ENCODE measurements at places on chromosomes 4 and X. TPM values are rescaled to one million over a fixed set of nuclear protein-coding genes. Genes with fewer than 3 reads are reported as not detected.

- no peak for DNase-seq
These were observed 53.9 kb upstream of the C4orf50 start for GRCh38 chr4:6071959-6072720.

The HSFX1 gene
- 2.5 TPM for polyA plus RNA-seq

GRCh38 chr4:1851160-1851559 lies 4.8 kb downstream of the LETM1 start:
- no peak for DNase-seq

DNA sequence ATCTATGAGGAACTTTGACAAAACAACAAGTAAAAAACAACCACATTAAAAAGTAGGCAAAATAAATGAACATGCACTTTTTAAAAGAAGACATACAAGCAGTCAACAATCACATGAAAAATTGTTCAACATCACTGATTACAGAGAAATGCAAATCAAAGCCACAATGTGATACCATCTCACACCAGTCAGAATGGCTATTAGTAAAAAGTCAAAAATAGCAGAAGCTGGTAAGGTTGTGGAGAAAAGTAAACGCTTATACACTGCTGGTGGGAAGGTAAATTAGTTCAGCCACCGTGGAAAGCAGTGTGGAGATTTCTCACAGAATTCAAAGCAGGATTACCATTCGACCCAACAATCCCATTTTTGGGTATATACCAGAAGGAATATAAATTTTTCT lies 17.0 kb upstream of the LNX1 start:
- no peak for DNase-seq

DNA sequence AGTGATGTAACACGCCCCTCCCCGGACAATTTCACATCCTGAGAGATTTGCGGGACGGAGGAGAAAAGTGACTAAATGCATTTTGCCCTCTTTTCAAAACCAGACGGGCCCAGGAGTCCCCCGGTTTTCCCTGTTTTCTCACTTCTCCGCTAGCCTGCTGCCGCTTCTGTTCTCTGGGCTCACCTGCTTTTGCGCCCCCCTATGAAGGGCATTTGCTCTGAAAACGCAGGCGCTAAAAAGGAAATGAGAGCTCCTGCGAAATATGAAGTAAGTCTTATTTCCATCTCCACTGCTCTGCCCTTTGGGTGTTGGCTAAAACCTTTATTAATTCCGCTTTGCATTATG lies 613 bp upstream of the TMEM47 start:
- DNase-seq: no peak

The DKK2 gene
- polyA plus RNA-seq: 2.4 TPM

Measured in right lung (tissue), 10 donors.